ENCODE measurements at places on chromosomes 5 and 9.
A peak's percentile ranks its signal among the peaks of the same experiment; 100 is the strongest.

DNA sequence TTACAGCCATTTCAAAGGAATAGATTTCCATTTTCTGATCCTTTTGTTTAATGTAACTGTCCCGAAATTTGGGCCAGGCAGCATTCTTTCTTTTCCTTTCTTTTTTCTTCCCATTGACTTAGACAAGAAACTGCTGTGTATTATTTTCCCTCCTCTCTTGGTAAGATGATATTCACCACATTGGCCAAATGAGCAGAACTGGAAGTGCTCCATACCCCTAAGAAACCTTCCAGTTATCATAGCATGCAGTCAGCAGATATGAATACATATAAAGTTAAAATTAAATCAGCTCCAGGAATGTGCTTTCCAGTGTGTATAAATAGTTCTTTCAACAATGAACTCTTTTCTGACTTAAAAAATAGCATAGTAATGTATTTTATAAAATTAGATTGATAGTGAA lies 168.5 kb upstream of the GAS1 start:
- DNase-seq = no peak

- DNase-seq = no peak
Observed at GRCh38 chr5:102115736-102116135, 180.3 kb downstream of the SLCO4C1 start.

GRCh38 chr9:130343445-130343918 lies 77.9 kb downstream of the HMCN2 start:
- DNase-seq = peak; percentile 70

DNA sequence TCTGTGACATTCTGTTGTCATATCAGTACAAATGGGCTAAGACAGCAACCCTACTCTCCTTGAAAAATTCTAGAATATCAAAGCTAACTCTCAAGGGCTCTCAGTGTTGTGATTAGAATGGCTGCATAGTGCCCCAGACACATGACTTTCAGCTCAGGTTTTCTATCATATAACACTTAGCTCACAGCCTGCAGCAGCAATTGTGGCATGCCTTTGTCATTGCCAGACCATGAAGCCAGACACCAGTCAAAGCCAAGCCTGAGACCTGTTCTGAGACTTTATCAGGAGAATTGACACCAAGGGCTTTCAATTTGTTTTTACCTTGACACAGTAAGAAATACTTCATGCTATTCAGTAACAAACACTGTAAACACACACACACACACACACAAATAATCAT lies 159.0 kb upstream of the SNX2 start:
- DNase-seq = no peak

- DNase-seq = peak; percentile 35
Observed at GRCh38 chr5:41270423-41271251, 57.3 kb upstream of the C6 start.

GRCh38 chr5:34680896-34681295 lies 24.8 kb downstream of the RAI14 start:
- DNase-seq = no peak

DNA sequence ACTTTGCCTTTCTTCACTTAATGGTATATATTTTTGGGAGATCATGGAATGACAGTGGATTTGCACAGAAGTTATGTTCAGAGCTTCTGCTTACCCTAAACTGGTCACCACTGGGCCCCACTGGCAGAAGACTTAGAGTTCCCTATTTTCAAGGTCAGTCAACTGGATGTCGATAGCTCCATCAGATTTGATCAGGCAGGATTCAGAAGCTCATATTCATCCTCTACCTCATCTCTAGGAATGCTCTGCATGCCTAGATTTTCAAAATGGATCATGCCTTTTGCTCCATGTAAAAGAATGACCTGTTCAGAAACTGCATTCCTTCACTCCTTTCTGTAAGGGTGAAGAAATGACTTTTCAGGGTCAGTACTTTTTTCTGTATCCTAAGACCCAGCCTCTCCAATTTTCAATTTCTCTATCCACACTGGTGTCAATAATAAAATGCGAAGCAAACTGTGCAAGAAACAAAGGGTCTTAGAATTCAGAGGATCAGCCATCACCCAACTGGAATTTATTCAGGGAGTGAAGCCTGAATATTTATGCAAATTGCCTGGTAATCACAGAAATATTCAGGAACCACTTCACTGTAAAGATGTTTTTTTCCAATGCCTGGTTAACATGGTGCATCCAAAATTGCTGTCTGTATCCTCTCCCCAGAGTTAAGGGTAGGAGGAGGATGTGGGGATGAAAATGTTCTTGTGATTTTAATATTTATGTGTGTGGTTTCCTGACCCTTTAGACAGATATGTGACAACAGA lies 125.4 kb downstream of the DOCK2 start:
- no peak for DNase-seq

Measured in endothelial cell (in vitro differentiated cells).